ENCODE measurements at places on chromosomes 12 and 14.

GRCh38 chr14:101827286-101827685 lies 65.8 kb downstream of the PPP2R5C start:
- DNase-seq, result no peak

DNA sequence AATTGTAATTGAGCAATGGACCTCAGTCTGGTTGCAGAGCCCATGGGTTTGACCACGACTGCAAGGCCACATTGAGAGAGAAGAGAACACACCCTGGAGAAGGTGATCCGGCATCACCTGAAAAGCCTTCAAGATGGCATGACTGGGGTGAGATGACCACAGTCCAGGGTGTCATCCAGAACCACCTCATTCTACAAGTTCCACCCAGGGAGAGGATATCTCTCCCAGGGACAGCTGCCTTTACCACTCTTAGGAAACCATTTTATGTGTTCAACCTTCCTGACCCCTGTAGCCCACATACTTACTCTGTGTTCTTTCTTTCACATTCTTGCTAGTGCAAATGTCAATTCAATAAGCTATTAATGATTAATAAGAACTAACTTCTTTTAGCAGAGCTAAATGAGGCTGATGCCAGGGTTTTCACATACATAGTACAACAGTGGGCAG lies 43.4 kb upstream of the CPM start:
- DNase-seq, result no peak

- DNase-seq, result no peak
Observed at GRCh38 chr14:70663707-70664179, 22.0 kb downstream of the TTC9 start.

- no peak for DNase-seq
Observed at GRCh38 chr12:92464911-92465310, 237.9 kb upstream of the PLEKHG7 start.

GRCh38 chr12:107843351-107844311 lies 69.1 kb downstream of the ASCL4 start:
- no peak for DNase-seq

DNA sequence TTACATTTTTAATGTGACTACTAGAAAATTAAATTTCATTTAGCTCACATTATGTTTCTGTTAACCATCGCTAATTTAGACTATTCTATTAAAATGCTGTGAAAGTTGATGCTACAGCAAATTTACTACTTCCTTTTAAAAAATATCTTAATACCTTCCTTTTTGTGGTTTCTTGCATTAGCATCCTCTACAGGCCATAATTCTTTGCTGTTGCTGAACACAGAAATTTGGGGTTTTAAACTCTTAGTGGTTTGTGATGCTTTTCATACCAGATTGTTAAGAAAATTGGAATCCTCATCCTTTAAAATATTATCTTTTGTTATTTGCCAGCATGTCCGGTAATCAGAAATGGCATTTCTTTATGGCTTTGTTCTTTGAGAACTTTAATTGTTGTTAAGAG lies 18.1 kb downstream of the WNK1 start:
- DNase-seq, result no peak

DNA sequence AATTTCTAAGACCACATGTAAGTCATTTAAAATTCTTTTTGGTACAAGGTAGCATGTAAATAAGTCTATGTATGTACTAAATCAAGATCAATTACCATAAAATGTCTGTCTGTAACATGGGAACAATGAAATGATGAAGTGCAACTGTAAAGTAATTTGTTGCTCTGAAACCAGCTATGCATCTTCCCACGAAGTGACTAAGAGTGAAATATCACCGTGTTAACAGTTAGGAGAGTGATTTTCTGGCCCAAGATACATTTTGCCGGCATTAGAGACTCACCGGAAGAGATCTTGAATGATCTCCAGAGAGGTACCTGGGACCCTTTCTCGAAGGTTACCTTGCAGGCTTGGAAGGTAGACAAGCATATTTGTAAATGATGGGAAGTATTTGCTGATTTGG lies 105.8 kb downstream of the SAMD4A start:
- no peak for DNase-seq

DNA sequence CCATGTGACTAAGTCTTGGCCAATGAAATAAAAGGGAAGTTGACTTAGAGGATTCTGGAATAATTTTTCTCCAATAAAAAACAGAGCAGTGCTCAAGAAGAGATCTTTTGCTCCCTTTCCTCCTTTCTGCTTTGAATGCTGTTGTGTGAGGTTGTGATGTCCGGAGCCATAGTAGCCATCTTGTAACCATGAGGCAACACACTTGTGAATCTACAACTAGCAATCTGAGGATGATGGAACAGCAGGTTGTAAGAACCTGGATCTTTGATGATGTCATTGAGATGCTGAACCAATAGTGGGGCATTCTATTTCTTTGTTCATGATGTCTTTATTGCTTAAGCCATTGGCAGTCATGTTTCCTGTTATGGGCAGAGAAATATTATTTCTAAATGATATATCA lies 230.0 kb upstream of the SRRM4 start:
- DNase-seq, result no peak

- no peak for DNase-seq
Observed at GRCh38 chr14:35221462-35221861, 70.7 kb upstream of the PSMA6 start.

DNA sequence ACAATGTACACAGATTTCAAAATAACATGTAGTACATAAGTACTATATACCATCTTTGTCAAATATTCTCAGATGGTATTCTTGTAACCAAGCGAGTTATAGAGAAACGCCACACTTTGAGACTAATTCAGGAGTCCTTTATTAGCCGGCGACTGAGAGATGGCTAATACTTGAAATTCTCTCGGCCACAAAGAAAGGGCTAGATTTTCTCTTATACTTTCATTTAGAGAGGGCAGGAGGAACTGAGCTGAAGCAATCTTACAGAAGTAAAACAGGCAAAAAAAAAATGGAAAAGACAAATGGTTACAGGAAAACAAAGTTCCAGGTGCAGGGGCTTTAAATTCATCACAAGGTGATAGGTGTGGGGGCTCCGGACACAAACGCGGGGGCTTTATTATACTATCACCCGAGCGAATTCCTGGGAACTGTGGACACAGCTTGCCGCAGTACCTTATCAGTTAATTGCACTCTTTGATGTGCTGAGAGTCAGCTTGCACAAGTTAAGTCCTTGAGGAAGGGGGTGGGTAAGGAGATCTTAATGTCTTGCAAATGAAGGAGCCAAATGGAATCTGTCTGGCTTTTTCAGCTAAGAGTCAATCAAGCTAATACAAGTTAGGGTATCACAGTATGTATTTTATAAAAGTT lies 382.3 kb downstream of the KCNH5 start:
- DNase-seq, result no peak

DNA sequence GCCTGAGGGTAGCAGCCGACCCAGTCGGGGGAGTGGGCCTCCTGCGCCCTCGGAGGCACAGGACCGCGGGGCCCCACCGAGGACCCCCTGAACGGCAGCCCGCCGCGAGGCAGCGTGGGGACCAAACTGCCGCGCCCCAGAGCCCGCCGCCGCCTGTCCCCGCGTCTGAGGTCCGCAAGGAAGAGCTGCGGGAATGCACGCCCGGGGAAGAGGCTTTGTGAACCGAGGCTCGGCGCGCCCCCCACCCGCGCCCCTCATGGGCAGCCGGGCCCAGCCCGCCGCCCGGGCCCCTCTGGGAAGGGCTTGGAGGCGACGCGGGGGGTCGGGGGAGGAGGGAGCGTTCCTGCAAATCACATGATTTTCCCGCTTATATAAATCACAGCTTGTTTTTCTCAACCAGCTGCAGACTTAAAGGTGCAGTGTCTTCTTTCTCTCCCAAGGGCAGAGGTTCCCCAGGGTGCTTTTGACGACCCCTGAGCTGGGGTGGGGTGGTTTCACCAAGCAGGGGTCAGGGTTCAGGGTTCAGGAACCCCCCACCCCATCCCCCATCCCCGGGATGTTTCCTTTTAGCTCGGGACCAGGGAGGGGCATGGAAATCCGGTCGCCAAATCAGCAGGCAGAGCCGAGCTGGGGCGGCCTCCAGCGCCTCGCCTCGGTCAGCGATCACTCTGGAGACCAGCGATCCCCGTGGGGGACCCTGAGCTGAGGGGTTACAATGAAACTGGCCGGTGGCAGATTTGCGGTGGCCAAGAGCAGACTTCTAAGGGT lies 44.7 kb upstream of the ATP23 start:
- DNase-seq, result no peak

DNA sequence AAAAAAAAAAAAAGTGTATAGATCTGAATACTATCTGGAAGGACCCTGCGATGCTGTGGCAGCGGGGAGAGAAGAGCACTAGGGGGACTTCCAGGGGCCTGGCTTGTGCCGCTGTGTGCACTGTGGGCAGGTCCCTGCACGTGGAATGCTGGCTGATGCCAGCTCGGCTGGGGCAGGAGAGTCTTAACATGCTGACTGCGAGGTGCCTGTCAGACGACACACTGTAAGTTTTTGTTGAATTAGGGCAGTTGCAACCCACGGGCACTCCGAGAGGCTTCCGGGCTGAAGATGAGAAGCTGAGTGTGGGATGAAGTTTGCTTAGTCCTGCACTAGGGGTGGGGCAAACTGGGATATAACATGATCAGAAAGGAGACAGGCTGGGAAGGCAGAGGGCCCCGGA lies 10.7 kb downstream of the GLT1D1 start:
- DNase-seq, result no peak

DNA sequence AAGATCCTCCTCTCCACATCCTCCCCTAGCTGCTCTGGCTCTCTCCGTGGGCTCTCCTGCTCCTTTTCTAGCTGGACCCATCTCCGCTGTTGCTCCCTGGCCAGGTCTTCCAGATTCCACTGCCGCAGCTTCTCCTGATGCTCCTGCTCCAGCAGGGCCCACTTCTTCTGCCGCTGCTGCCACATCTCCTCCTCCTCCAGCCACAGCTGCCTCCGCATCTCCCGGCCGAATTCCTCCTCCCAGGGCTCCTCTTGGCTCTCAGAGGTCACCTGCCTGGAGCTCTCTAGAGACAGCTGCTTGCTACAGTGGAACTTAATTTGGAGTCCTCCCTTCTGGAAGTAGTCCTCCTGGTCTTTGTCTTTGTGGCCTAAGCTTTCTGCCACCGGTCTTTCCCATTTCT lies 5.5 kb downstream of the FAM186B start:
- DNase-seq, result no peak

- no peak for DNase-seq
Observed at GRCh38 chr12:42315108-42315507, 10.8 kb downstream of the ZCRB1 start.

DNA sequence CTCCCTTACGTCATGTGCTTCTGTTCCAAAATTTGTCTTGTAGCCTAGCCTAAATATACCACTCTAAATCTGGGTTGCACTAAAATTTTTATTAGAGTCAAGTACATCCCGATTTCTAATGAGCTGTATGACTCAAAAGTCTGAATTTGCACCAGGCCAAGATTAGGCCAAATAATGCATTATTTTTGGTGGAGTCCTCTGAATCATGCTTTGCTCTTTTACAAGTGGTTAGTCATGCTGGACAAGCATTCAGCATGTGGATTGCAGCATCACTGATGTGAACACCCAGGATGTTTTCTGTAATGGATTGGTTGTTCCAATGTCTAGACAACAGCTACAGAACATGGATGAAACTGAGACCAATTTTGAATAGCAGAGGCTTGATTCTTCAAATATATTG lies 23.7 kb downstream of the HEBP1 start:
- no peak for DNase-seq

- no peak for DNase-seq
Observed at GRCh38 chr12:71756054-71756690, 1.5 kb downstream of the RAB21 start.

DNA sequence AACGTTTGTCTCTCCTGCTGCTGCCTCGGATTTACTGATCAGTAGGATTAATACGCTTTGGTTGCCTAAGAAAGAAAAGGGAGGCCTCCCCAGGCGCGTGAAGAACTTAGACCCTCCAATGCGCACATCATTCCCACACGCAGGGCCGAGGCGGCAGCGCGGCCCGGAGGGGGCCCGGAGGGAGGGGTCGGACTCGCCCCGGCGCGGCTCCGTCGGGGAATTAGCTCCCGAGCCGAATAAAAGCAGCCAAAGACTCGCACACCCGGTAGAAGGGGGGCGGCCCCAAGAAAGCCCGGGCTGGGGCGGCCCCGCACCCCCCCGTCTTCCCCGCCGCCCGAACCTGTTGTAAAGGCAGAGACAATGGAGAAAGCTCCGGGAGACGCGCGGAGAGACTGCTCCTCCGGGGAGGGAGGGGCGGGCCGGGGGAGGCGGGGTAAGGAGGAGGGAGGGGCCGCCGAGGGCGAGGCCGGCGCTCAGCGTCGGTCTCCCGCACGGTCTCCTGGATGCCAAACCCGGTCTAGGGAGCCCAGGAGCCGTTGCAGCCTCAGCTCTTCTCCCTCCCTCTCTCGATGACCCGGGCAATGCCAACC lies at the start of gene NELL2:
NELL2 (minus strand) TSS at position 362 of the 590 bp plus-strand sequence. CDS start 446 bp downstream, outside the sequence.
- DNase-seq, result no peak

GRCh38 chr12:31736472-31736871 lies 7.7 kb upstream of the AMN1 start:
- no peak for DNase-seq

GRCh38 chr12:116297224-116297834 lies 19.8 kb upstream of the MED13L start:
- no peak for DNase-seq

GRCh38 chr12:52070185-52070925 lies 577 bp downstream of the ATG101 start:
- no peak for DNase-seq

GRCh38 chr14:104307627-104308401 lies 169.4 kb downstream of the KIF26A start:
- no peak for DNase-seq

- DNase-seq, result no peak
Observed at GRCh38 chr12:59780605-59781135, 184.8 kb downstream of the SLC16A7 start.

GRCh38 chr14:90575781-90576180 lies 179.0 kb downstream of the CALM1 start:
- DNase-seq, result no peak

- no peak for DNase-seq
Observed at GRCh38 chr12:48979602-48980388, 1.7 kb downstream of the WNT1 start.

GRCh38 chr14:45222485-45223262 lies 30.3 kb downstream of the MIS18BP1 start:
- no peak for DNase-seq

GRCh38 chr12:105832021-105832420 lies 306.7 kb downstream of the NUAK1 start:
- no peak for DNase-seq

DNA sequence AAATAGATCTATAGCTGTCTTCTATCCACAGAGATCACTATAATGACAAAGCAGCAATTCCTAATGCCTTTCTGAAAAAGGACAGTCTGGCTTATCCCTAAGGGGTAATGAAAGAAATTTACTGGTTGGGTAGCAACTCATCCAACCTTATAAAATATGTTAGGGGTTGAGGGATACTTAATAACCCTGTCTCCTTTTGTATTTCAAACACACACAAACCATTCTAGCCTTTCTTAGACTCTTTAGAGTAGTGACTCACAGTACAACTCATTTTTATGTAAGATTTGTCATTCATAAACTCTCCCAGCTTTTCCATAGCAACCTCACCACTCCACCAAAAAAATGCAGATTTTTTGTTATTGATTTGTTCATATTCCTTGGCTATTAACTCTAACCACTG lies 167.9 kb downstream of the FSCB start:
- DNase-seq, result no peak

- peak; percentile 51 for DNase-seq
Observed at GRCh38 chr14:37116933-37117849, 55.2 kb downstream of the SLC25A21 start.
